Mesenteric fat pad (tissue), 1 donor: ENCODE measurements at places on chromosomes 12 and 14. TPM values are rescaled to one million over a fixed set of nuclear protein-coding genes. Genes with fewer than 3 reads are reported as not detected.
A peak's percentile ranks its signal among the peaks of the same experiment; 100 is the strongest.

Gene GPR132
- total RNA-seq = 4.5 TPM

Gene BTG1
- total RNA-seq = 97.2 TPM

Gene ADCK1
- total RNA-seq = 9.0 TPM

Gene TROAP
- total RNA-seq = not detected

Gene AMN
- 1.8 TPM for total RNA-seq

Gene NGB
- total RNA-seq = not detected

Gene ART4
- 1.6 TPM for total RNA-seq

DNA sequence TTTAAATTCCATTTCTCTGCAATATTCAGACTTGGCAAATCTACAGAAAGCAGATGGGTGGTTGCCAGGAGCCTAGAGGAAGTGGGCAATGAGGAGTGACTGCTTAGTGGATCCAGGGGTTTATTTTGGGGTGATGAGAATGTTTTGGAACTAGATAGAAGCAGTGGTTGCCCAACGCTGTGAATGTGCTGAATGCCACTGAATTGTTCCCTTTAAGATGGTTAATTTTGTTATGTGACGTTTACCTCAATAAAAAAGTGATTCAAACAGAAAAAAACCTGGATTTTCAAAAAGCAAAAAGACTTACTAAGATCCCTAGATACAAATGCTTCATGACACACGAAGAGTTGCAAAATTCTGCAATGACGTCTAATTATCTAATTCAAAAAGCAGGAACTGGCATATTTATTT lies 34.2 kb downstream of the DAO start:
- no peak for DNase-seq

DNA sequence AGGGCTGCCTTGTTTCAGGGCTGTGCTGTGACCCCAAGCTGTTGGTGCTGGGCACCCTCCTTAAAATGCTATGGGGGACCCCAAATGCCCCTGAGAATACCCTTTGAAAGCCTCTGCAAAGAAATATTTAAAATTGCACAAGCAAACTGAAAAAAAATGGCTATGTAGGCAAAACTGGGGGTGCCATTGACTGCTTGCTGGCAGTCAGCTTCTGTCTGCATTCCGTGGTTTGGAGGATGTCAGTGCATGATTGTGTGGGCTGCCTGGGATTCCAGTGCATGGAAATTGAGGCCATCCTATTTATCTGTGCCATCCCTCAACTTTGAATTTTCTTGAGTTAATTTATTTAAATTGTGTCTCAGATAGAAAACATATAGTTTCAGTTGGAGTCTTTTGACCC lies 113.7 kb upstream of the RTL1 start:
- DNase-seq = peak; percentile 39

- no peak for DNase-seq
Observed at GRCh38 chr12:62468397-62468796, 1.8 kb downstream of the MON2 start.

- DNase-seq = no peak
Observed at GRCh38 chr14:54200726-54201125, 196.1 kb upstream of the CDKN3 start.

DNA sequence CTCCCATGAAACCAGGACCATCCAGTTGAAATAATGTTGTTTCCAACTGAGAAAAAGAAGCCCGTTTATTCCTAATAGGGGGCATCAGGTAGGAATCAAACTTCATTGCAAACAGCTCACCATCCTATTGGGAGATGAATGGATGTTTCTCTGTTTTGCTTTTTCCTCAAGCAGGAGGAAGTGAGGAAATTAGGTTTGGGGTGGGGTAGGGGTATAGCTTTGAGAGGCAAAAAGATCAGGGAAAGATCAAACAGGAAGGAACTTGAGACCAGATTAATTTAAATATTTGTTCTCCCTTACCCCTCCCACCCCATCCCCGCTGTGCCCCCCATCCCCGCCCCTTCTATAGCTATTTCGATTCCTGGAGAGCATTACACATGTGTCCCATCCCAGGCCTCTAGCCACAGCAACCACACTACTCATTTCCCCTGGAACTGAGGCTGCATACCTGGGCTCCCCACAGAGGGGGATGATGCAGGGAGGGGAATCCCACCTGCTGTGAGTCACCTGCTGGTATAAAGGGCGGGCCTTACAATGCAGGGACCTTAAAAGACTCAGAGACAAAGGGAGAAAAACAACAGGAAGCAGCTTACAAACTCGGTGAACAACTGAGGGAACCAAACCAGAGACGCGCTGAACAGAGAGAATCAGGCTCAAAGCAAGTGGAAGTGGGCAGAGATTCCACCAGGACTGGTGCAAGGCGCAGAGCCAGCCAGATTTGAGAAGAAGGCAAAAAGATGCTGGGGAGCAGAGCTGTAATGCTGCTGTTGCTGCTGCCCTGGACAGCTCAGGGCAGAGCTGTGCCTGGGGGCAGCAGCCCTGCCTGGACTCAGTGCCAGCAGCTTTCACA lies at the start of gene IL23A:
Gene IL23A, plus strand, starts transcription at position 577 of the 850 bp plus-strand sequence. Its CDS starts 161 bp downstream, at position 738.
- no peak for DNase-seq

DNA sequence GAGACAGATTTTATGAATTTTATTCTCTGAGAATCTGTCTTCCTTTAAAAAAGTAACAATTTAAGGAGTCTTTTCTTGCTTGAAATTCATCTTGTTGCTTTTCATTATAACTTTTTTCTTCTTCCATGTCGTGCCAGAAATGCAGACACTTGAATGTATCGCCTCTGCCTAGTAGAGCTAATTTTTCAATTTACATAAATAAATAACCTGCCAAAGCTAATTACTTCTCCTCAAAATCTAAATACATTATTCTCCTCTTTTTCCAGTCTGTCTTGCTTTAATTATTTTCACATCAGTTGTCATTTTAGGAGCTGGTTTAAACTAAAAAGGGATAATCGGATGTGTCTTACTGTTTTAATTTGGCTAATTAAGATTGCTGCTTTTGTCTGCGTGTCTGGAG lies 711.1 kb upstream of the SEL1L start:
- no peak for DNase-seq

GRCh38 chr14:50599700-50600444 lies 39.9 kb downstream of the ATL1 start:
- DNase-seq = no peak
